Kidney (tissue), 22 donors: ENCODE measurements at places on chromosomes 4 and X. TPM values are rescaled to one million over a fixed set of nuclear protein-coding genes. Genes with fewer than 3 reads are reported as not detected.

The MGAT4D gene
- total RNA-seq: not detected

The IL21 gene
- not detected for total RNA-seq

DNA sequence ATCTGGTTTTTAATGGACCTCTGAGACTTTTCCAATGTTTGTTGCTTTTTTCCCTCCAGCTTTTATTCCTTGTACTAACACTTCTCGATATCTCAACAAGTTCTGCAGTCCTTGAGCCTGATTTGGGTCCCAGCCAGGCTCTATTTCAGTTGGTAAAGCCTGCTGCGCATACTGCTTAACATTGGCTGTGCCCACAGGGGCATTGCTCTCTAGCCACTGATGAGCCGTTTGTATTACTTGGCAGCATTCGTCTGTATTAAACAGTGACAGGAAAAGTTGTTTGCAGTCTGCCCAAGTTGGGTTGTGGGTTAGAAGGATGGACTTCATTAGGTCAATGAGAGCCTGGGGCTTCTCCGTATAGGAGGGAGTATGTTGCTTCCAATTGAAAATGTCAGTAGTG, 59.6 kb upstream of the XAGE1B start:
- DNase-seq: no peak

- no peak for DNase-seq
These were observed 82.6 kb downstream of the SCD5 start for GRCh38 chr4:82715731-82716617.

DNA sequence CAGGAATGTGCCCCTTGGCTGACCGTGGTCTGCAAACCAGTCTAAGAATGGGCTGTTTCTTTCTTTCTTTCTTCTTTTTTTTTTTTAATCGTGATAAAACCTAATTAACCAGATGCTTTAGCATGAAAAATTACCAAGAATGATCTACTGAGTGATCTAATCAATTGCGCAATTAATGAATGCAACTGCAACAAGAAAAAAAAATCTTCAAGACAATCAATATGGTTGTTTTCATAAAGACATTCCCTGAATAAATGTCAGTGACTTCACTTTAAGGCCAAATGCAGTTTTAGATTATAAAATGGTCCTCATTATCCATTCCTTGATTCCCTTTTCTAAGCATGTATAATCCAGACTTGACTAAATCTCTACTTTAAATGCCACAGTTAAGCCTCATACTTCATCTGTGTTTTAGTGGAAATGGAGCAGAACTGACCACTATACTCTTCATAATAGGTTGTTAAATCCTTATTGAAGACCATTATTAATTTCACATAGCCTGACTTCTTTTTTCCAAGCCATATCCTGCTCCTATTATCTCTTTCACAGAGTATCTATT, 51.6 kb upstream of the SETD7 start:
- no peak for DNase-seq

DNA sequence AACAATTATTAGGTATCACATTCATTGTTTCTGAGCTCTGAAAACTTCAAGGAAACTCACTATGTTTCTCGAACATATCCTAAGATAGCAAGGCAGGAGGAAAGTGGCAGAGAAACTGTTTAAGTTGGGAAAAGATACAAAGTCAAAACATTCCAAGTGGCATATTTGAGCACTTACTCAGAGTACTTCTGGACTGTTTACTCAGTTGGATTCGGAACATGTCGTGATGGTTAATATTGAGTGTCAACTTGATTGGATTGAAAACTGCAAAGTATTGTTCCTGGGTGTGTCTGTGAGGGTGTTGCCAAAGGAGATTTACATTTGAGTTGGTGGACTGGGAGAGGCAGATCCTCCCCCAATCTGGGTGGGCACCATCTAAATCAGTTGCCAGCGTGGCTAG, 298.3 kb downstream of the IL1RAPL2 start:
- DNase-seq: no peak
